ENCODE measurements at places on chromosomes 16 and 17.

DNA sequence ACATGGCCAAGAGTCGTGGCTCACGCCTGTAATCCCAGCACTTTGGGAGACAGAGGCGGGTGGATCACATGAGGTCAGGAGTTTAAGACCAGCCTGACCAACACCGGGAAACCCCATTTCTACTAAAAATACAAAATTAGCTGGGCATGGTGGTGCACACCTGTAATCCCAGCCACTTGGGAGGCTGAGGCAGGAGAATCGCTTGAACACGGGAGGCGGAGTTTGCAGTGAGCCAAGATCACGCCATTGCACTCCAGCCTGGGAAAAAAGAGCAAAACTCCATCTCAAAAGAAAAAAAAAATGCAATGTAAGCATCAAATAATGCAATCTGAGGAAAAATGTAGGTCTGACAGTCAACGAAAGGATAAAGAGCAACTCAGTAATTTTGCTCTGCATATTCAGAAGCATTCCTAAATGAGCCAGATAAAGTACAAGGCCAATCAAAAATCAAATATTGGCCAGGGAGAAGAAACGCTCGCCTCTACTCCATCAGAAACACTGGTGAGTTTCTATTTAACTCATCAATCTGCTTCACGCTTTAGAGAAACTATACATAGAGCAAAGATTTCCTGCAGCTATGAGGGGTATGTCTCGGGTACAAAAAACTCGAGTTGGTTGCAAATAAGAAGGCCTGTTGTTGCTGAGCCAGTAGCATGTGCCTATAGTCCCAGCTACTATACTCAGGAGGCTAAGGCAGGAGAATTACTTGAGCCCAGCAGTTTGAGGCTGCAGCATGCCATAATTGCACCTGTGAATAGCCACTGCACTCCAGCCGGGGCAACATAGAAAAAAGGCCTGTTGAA is 3.7 kb downstream of the TXNDC11 start:
- DNase-seq: no peak

DNA sequence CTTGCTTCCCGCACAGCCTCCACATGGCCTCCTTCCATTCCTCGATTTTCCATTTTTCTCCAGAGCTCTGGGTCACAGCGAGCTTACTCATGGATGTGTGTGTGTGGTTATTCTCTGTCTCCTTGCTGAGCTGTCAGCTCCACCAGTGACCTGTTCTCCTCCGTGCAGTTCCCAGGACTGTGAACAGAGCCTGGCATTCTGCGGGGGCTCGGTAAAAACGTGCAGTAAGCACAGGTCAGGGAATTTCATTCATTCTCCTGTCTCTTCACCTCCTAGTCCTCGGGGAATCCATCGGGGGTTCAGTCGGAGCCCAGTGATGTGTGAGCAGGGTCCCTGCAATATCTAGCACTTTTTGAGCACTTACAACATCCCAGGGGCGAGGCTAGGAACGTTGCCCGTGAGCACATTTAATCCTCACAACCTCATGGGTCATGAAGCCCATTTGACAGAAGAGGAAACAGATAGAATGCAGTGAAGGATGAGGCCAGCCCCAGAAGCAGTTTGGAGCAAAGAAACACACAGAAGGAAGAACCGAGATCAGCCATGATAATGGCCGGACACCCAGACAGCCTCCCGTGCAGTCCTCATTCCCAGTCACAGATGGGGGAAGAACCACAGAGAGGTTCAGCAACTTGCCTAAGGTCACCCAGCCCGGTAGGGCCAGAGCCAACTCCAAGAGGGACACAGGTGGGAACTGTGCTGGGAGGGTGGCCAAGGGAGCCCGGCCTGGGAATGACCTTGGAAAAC is 183.2 kb upstream of the GSE1 start:
- no peak for DNase-seq

GRCh38 chr16:80065541-80065940 is 465.0 kb upstream of the MAF start:
- DNase-seq: no peak

- DNase-seq: no peak
Measured at GRCh38 chr17:75067856-75068255, 19.9 kb upstream of the SLC16A5 start.
